Stimulated activated CD8-positive, alpha-beta memory T cell treated with anti-CD3 and anti-CD28 coated beads, Interleukin-7, amount 100 ng/mL, for 1 hour (primary cell): ENCODE measurements at places on chromosomes 5 and 9.
A peak's percentile ranks its signal among the peaks of the same experiment; 100 is the strongest.

- no peak for DNase-seq
Measured at GRCh38 chr5:56078278-56079156, 83.8 kb upstream of the IL6ST start.

GRCh38 chr5:76990899-76991459 is 38.1 kb downstream of the CRHBP start:
- no peak for DNase-seq

GRCh38 chr9:97938081-97938644 is at the start of gene HEMGN:
HEMGN (minus strand) TSS chr9:97938172; CDS start chr9:97938136, 36 bp downstream.
- DNase-seq: no peak

DNA sequence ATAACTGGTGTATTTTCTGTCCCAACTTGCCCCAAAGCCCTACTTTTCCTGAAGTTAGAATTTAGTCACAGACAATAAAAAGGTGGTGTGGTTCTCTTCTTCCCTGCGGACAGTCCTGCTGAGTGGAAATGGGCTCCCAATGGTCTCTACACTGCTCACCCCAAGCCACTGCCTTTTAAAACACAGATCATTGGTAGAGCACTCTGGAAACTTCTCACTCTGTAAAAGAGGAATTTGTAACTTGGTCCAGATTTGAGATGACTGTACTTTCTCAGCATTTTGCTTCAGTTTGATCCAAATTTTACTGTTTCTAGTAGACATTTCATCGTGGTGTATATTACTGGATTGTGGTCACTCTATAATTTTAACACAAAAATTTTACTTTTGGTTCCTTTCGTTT is 80.3 kb upstream of the ROR2 start:
- DNase-seq: no peak

DNA sequence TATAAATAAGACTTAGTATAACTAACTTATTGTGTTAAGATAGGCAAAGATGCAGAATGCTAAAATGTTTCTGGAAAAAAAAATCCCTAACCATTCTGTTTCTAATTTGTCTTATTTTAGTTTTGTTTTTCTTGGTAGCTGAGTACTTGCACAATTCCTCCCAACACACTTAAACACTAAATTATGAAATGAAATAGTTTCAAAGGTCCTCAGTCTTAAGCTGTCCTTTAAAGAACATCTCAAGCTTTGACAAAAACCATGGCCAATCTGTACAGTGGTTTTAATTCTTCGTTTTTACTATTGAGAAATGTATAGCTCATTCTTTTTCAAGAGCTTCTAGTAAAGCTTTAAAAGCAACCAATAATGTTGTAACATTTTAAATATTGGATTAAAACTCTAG is 171.5 kb downstream of the EDIL3 start:
- no peak for DNase-seq

DNA sequence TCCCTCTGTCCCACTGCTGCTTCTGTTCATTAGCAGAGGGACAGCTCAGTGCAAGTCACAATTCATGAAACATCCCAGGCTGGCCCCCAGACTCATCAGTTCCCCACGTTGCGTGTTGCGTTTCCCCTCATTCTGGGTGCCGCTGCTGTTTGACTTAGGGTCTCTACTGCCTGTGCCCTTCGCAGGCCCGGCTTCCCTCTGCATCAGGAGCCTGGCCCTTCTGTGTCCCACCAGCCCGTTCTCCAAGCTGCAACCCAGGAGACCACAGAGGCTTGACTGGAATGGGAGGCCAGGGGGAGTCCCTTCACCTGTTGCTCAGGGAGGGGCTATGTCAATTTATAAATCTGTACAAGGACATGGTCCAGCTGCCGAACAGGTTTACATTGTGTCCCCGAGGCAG is 53.9 kb upstream of the SUSD3 start:
- DNase-seq: no peak

- no peak for DNase-seq
Measured at GRCh38 chr5:153630546-153630945, 140.1 kb downstream of the GRIA1 start.

DNA sequence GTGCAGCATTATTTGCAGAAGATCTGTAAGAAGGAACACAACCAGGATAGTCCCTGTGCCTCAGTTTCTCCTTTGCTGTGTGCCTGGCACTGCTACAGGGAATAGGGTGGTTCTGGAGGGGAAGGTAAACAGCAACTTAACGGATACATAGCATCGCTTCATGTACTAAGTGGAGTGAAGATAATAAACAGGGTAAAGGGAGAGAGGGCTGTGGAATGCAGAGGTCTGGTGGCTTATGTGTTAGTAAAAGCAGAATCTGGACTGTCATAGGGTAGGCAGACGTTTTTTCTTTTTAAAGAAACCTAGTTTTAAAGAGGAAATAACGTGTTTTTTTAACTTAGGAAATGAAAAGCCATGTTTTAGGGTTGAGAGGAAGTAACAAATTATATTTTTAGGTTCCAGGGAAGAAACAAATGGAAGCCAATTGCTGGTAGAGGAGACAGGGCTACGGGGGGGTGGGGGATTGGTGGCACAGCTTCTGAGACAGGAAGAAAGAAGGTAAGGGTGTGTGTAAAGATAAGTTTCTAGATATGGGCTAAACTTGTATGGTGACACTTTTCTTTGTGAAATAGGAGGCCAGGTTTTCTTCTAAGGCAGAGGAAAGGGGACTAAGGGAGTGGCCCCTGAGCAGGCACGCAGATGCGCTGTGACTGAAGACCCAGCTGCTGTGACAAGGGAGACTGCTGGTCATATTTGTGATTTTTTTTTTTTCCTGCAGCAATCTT is 1.3 kb downstream of the GNG10 start:
- DNase-seq: no peak

- no peak for DNase-seq
Measured at GRCh38 chr5:173055722-173055982, 500 bp upstream of the CREBRF start.

- no peak for DNase-seq
Measured at GRCh38 chr5:167458412-167458811, 833.0 kb upstream of the WWC1 start.

GRCh38 chr9:104319685-104320084 is 184.4 kb upstream of the OR13F1 start:
- no peak for DNase-seq

- DNase-seq: no peak
Measured at GRCh38 chr9:69572611-69573010, 99.6 kb downstream of the APBA1 start.

DNA sequence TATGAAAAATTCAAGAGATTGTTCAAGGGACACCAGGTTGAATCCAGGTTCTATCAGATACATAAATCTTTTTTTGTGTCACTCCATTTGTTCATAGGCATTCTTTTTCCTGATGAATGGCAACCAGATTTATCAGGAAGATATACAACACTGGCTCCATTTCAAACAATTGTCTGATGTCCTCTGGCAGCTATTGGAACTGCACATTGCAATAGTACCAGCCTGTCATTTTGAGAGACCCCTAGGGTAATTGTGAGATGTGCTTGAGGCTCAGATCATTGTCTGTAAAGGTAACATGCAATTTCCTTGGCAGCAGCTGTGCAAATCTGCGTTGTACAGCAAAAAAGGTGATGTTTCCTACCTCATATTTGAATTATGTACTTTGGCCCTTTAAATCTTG is 25.9 kb downstream of the KCTD16 start:
- no peak for DNase-seq

DNA sequence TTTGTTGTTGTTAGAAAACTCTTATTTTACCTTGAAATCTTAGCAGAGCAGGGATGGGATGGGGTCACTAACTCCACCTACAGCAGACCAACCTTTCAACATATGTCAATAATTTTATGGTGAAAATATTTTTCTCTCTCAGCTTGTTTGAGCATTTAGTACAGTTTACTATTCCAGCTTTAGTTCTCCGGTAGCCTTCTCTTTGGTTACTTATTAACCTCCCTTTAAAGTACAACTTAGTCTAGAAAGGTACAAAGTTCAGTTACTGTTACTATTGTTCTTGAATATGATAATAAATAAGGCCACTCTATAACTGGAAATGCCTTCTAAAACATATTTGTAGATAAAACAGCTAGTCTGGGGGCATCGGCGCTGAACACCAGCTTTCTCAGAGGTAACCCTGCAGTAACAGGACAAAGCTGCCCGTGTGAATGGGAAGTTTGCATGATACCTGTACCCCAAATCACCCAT is 233.3 kb downstream of the PCSK1 start:
- no peak for DNase-seq

- no peak for DNase-seq
Measured at GRCh38 chr9:107862323-107862722, 372.8 kb upstream of the KLF4 start.

- no peak for DNase-seq
Measured at GRCh38 chr5:35309365-35310130, 79.3 kb upstream of the PRLR start.

- no peak for DNase-seq
Measured at GRCh38 chr5:173530547-173530946, 85.9 kb downstream of the BOD1 start.

GRCh38 chr5:178625679-178626483 is 969 bp downstream of the CLK4 start:
- DNase-seq: no peak

DNA sequence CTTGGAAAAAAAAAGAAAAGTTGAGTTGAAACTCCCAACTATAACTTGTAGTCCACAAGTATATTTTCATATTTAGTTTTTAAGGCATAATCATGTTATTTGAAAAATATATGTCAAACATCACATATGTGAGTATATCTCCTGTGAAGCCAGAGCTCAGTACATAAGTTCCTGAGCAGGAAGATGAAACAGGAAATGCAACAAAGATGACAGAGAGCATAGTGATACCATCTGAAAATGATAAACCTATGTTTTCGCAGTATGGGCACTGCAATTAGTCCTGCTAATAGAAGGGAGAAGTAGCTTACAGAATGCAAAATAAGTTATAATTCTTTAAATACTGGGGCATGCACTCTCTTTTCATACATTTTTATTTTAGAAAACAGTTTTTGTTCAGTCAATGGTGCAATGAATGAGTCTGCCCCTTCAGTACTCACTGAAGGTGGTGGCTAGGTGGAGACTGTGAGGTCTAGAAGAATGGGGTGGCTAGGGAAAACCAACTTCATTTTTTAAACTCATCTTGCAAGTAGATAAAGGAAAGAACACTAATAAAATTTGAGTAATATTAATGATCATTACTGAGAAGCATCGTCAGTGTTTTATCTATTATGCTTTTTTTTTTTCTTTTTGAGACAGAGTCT is 54.1 kb upstream of the FYB1 start:
- DNase-seq: no peak

- no peak for DNase-seq
Measured at GRCh38 chr5:175752826-175753535, 95.1 kb downstream of the HRH2 start.

- DNase-seq: no peak
Measured at GRCh38 chr9:13478160-13478559, 198.7 kb upstream of the MPDZ start.

DNA sequence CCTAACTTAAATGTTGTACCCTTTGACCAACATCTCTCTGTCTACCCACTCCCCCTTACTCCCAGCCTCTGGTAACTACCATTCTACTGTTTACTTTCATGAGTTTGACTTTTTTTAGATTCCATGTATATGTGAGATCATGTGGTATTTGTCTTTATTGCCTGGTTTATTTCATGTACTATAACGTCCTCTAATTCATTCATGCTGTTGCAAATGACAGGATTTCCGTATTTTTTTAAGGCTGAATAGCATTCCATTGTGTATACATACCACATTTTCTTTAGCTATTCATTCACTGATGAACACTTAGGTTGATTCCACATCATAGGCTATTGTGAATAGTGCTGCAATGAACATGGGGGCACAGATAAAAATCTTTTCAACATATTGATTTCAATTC is 11.8 kb upstream of the NDUFB6 start:
- no peak for DNase-seq

GRCh38 chr5:108148715-108149139 is 233.2 kb downstream of the FBXL17 start:
- DNase-seq: no peak

GRCh38 chr9:68793605-68794343 is 88.7 kb downstream of the PIP5K1B start:
- DNase-seq: no peak

GRCh38 chr9:91500509-91501014 is 76.9 kb upstream of the NFIL3 start:
- DNase-seq: no peak

DNA sequence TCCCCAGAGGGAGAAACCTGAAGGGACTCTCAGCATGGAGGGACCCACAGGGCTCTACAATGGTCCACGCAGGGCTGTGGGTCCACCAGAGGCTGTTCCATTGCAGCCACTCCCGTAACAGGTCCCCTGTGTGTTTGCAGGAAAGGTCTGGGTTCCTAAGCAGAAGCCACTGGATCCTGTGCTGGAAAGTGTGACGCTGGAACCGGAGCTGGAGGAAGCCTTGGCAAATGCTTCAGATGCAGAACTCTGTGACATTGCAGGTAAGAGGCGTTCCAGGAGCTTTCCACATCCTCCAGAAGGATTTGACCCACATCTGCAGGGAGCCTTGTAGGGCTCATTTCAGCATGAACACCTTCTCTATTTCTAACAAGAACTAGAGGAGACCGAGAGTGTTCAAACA is 51.7 kb downstream of the TMOD1 start:
- DNase-seq: no peak

DNA sequence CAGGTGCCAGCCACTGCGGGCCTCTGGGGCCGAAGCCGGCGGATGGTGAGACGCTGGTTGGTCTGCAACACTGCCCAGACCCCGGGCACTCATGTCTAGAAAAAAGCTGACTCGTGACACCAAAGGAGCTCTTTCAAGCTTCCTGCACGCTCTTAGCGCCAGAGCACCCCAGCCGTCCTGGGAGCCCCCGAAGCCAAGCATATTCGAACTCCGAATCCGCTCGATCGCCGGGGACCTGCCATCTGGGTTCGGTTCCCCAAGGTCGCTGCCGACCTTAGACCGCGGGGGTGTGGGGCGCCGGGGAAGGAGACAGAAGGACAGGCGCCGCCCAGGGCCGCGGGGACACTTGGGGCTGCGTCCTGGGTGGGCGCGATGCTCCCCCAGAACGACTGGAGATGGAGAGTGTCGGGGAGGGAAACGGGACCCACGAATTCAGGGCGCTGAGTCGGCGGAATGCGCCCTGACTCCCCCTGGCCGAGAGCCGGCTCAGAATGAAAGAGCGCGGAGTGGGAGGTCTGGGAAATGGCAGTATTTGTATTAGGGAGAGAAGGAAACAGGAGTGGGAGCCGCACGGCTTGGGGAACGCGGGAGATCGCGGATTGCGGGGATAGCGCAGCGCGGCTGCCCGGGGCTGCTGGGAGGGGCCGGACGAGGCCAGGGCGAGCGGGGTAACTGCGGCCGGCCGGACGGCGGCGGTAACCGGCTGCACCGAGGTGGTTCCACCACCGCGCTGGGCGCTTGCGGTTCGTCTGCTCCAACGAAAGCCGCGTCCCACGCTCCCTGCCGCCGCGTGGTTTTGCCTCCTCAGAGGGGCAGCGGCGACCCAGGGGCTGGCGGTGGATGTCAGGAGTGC is 20.1 kb upstream of the MARCHF6 start:
- DNase-seq: no peak

GRCh38 chr5:86008293-86008692 is 609.4 kb upstream of the COX7C start:
- DNase-seq: no peak

GRCh38 chr9:4604678-4605095 is 57.4 kb upstream of the PLPP6 start:
- peak; percentile 40 for DNase-seq
